Activated T-helper 1 cell treated with anti-CD3 and anti-CD28 coated beads, Interleukin-12 subunit alpha, Interleukin-12 subunit beta, Interleukin-2, Interleukin-4 antibody, amounts not matched to agents 30 ng/mL and 10 ng/mL and 1 ng/mL, durations not matched to agents 14 hours and 24 hours and 36 hours (primary cell): ENCODE measurements at places on chromosomes 11 and 22.

DNA sequence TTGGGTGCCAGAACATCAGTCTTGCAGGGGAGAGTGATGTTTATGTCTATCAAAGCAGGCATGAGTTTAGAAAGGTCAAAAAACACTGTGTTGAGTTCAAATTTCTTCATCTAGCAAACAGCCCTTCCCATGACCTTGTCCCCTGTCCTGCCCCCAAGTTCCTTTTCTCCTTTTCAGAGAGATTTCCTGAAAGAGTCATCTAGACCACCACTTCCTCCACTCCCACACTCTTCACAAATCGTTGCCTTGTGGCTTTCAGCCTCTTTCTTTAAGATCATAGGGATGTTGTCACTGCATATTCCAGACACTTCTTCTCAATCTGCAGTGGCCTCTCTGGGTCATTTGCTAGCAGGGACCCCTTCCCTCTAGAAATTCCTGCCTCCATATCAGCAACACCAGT, 290.5 kb downstream of the TENM4 start:
- no peak for DNase-seq
- H3K4me1 ChIP-seq: no peaks in the 10 kb centered on the region
- no peak overlapping the region for H3K4me3 ChIP-seq
- H3K27me3 ChIP-seq: no peaks in the 10 kb centered on the region
- H3K27ac ChIP-seq: no peak overlapping the region
- no peaks in the 10 kb centered on the region for H3K36me3 ChIP-seq

DNA sequence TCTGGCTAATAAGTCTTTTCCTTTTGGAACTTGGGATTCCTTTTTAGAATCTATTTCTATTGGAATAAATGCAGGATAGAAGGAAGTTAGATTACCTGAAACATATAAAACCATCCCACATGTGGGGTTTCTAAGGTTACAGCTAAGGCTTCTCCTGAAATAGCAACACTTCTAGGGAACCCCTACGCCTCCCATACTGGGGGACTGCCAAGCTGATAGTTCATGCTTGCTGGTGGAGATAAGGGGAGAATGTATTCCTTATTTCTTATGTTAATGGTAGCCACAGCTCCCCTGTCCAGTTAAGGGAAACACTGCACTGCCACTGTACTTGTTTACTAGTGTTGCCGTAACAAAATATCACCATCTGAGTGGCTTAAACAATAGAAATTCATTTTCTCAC, 1189.6 kb downstream of the LRRC4C start:
- H3K4me3 ChIP-seq: no peak overlapping the region
- H3K27me3 ChIP-seq: no peaks in the 10 kb centered on the region
- no peak overlapping the region for H3K27ac ChIP-seq
- DNase-seq: no peak
- no peaks in the 10 kb centered on the region for H3K36me3 ChIP-seq
- no peaks in the 10 kb centered on the region for H3K4me1 ChIP-seq

GRCh38 chr22:39630721-39631120, 60.2 kb downstream of the CACNA1I start:
- no peak overlapping the region for H3K27ac ChIP-seq
- H3K27me3 ChIP-seq: no peaks in the 10 kb centered on the region
- DNase-seq: no peak
- peaks cover 12% of the 10 kb centered on the region for H3K4me1 ChIP-seq

GRCh38 chr11:1947592-1948237, 583 bp downstream of the MRPL23 start:
- no peaks in the 10 kb centered on the region for H3K36me3 ChIP-seq
- no peak for DNase-seq
- no peak overlapping the region for H3K27ac ChIP-seq
- no peak overlapping the region for H3K4me3 ChIP-seq
- H3K4me1 ChIP-seq: no peaks in the 10 kb centered on the region
- no peaks in the 10 kb centered on the region for H3K27me3 ChIP-seq

- H3K4me3 ChIP-seq: no peak overlapping the region
- H3K27me3 ChIP-seq: peaks cover 5% of the 10 kb centered on the region
- no peaks in the 10 kb centered on the region for H3K4me1 ChIP-seq
- H3K36me3 ChIP-seq: no peaks in the 10 kb centered on the region
- DNase-seq: no peak
Observed at GRCh38 chr22:22019659-22020424, 37.3 kb upstream of the TOP3B start.

- no peaks in the 10 kb centered on the region for H3K27me3 ChIP-seq
- H3K4me3 ChIP-seq: no peak overlapping the region
- no peak for DNase-seq
- peaks cover 21% of the 10 kb centered on the region for H3K4me1 ChIP-seq
- peaks cover 43% of the 10 kb centered on the region for H3K36me3 ChIP-seq
- no peak overlapping the region for H3K27ac ChIP-seq
Observed at GRCh38 chr11:61787928-61788491, 4.4 kb downstream of the TMEM258 start.

DNA sequence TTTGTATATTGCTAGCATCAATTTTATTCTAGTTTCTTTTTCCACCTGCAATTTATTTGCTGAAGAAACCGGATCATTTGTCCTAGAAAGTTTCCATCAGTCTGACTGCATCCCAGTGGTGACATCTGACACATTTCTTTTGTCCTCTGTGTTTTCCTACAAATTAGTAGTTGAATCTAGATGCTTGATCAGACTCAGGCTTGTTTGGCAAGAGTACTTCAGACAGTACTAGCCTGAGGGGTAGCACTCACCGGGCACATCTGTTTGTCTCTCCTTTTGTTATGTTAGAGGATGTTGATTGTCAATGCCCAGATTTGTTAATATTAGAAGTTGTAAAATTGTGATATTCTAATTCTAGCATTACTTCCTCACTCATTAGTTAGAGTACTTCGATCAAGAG, 204.8 kb downstream of the SWAP70 start:
- H3K36me3 ChIP-seq: no peaks in the 10 kb centered on the region
- H3K4me3 ChIP-seq: no peak overlapping the region
- H3K27me3 ChIP-seq: peaks cover 4% of the 10 kb centered on the region
- no peaks in the 10 kb centered on the region for H3K4me1 ChIP-seq
- DNase-seq: no peak

GRCh38 chr22:29936186-29936585, 53.2 kb downstream of the MTMR3 start:
- H3K27ac ChIP-seq: no peak overlapping the region
- peaks cover 2% of the 10 kb centered on the region for H3K36me3 ChIP-seq
- H3K27me3 ChIP-seq: peaks cover 2% of the 10 kb centered on the region
- no peak for DNase-seq
